SIG-M5 (cell line): ENCODE measurements at places on chromosomes 3 and 15.

GRCh38 chr3:161343986-161344385 lies 27.3 kb downstream of the SPTSSB start:
- no peak for DNase-seq

DNA sequence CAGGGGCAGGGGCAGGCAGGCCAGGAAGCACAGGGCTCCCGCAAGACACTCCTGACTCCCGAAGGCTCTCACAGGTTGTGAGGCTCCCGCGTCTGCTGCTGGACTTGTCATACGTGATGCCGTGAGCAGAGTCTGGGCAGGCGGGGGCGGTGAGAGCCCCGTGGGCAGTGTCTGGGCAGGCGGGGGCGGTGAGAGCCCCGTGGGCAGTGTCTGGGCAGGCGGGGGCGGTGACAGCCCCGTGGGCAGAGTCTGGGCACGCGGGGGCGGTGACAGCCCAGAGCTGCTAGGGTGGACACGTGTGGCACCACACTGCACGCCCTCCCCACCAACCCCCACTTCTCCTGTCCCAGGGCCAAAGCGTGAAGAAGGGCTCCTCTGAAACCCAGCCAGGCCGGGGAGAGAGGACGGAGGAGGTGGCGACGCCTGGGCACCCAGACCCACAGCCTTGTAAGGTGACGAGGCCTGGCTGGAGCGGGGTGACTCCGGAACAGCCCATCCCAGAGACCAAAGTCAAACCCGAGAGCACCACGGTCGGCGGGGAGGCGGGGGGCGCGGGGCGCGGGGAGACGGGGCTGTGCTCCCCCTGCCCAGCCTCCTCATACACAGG lies 35.0 kb downstream of the TNK2 start:
- no peak for DNase-seq

DNA sequence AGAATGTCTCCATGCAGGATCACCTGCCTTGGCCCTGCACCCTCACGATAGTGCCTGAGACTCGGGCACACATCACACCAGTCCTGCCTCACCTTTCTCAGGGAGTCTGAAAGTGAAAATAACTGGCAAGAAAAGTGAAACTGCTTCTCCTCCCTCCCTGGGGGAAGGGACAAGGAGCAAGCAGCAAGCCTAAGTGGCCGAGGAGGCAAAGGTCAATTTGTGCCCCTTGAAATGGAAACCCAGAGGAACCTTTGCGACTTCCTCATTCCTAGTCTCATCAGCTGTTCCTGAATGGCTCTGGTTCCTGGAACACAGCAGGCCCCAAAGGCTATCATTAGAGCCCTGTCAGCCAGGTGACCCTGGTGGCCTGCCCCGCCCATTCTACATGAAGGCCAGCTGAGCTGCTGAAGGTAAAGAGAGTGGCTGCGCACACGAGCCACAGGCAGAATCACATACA lies 28.0 kb upstream of the SLCO2A1 start:
- no peak for DNase-seq

DNA sequence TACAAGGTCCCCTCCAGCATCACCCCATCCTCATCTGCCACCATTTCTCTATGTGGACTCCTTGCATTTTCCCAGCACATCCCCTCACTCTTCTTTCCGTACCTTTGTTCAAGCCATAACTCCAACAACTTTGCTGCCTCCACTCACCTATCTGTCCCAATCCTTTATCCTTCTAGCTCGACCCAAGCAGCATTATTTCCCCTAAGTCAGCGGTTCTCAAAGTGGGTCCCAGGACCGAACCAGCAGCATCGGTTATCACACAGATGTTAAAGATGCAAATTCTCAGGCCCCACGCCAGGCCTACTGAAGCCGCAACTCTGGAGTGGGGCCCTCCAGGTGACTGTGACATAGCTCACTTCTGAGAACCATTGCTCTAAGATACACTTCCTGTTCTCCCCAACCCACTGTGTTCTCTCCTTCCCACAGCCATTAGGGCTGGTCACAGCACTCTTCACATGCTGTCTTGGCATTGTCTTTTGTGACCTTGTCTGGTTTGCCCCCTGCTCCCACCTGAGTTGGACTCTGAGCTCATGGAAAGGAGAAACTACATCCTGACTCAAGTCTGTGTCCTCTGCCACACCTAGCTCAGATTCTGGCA lies 56.2 kb downstream of the AAGAB start:
- no peak for DNase-seq

- DNase-seq: no peak
Observed at GRCh38 chr3:174945951-174946350, 86.8 kb downstream of the NAALADL2 start.

- no peak for DNase-seq
Observed at GRCh38 chr15:38127306-38127771, 125.3 kb upstream of the SPRED1 start.

- DNase-seq: no peak
Observed at GRCh38 chr15:51625236-51625635, 2.7 kb upstream of the DMXL2 start.

- DNase-seq: no peak
Observed at GRCh38 chr3:147394884-147395225, 11.5 kb downstream of the ZIC4 start.

- DNase-seq: no peak
Observed at GRCh38 chr3:59802045-59802444, 752.2 kb upstream of the CFAP20DC start.

DNA sequence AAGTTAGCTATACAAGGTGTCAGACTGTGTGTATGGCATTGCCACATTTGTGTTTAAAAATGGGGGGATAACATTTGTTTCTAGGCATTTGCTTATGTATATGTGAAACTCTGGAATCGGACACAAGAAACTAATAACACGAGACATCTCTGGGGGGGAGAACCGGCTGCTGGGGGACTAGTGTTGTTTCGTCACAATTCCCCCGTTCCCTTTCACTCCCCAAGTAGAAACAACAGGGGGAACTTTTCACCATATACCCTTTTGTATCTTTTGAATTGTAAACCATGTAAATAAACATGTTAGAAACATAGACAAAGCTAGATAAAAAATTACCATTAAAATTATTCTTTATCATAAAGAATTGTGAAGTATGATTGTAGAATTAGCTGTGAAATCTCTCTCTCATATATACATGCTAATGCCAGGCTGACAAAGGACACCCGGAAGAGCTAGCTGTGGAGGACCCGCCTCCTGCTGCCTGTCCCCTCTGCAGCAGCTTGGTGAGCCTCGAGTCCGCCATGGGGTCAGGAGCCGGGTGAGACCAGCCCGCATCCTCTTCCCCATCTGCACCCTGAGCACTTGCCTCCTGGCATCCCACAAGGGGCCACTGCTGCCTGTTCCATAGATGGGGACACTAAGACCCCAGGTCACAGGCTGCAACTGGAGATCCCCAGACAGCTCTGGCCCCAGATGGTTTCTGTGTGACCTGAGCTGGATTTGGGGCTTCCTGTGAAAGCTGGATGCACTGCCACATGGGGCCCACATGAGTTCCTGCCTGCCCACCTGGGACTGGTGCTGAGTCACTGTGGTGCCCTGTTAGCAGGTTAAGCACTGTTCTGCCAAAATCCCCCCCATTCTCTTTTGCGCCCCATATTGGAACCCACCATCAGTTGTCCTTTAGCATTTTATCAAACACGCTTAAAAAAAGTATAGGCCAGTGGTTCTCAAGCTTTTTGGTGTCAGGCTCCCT lies 91.6 kb downstream of the IQSEC1 start:
- DNase-seq: no peak

- DNase-seq: no peak
Observed at GRCh38 chr3:125481786-125482185, 38.2 kb downstream of the SNX4 start.

- no peak for DNase-seq
Observed at GRCh38 chr15:80557441-80558234, 137.5 kb upstream of the ABHD17C start.

GRCh38 chr3:146024260-146024659 lies 136.7 kb downstream of the PLOD2 start:
- DNase-seq: no peak

GRCh38 chr3:182133752-182134151 lies 422.0 kb downstream of the SOX2 start:
- no peak for DNase-seq

- no peak for DNase-seq
Observed at GRCh38 chr15:89885611-89886010, 8.2 kb downstream of the AP3S2 start.

DNA sequence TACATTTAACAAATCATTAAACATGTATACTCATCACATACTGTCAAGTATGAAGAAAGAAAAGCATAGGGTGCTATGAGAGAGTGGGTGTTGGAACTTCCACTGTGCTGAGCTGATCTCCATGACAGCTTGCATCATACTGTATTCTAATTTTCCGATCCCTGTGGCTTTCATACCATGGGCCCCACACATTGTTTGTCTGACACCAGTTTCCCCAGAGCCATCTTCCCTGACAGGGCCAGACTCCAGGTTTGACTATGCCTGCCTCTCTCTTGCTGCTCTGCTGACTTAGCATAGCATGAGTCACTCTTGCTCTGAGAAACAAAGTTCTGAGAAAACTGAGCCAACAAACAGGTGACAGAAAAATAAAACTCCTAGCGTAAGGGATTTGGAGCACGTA lies 37.0 kb upstream of the CASR start:
- no peak for DNase-seq

- no peak for DNase-seq
Observed at GRCh38 chr3:9732080-9732739, 675 bp downstream of the BRPF1 start.

DNA sequence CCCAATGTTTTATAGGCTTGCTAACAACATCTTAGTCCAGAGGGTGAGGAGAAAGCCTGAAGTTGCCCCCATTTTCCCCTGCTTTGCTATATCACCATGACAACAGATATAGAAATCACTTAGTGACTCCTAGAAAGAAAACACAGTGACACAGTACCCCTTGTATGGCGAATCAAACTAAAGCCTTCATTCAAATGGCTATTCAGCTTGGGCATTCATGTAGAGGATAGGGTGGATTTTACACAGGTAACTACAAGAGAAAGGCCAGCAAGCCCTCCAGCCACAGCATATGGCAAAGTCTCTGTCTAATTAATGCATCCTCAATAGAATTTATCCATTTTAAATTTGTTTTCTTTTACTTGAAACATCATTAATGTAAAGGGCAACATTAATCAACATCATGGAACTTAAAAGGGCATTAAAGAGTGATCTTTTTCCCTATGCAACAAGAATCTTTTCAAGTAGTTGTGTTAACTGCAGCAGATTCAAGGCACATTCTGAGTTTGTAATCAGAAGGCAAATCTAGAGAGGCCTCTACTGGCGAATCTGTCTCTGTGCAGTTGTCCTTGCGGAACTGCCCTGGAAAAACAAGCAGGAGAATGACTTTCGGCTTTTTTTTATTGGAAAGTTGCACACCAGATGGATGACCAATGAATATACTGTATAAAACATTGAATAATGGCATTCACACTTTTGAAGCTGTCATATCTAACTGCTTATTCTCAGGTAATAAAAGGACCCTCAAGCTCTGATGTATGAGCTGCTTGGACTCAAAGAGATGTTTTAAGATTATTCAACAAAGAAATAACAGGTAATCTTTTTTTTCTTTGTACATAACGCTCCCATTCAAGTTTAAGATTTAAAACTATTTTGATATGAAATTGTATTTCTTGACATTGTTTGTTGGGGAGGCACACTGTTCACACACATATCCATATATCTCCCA lies 621.7 kb upstream of the AGTR1 start:
- no peak for DNase-seq

GRCh38 chr3:72912532-72912931 lies 24.7 kb downstream of the GXYLT2 start:
- no peak for DNase-seq

- DNase-seq: no peak
Observed at GRCh38 chr3:13046569-13047274, 26.5 kb downstream of the IQSEC1 start.

GRCh38 chr3:8987645-8988383 lies 24.5 kb upstream of the RAD18 start:
- no peak for DNase-seq

DNA sequence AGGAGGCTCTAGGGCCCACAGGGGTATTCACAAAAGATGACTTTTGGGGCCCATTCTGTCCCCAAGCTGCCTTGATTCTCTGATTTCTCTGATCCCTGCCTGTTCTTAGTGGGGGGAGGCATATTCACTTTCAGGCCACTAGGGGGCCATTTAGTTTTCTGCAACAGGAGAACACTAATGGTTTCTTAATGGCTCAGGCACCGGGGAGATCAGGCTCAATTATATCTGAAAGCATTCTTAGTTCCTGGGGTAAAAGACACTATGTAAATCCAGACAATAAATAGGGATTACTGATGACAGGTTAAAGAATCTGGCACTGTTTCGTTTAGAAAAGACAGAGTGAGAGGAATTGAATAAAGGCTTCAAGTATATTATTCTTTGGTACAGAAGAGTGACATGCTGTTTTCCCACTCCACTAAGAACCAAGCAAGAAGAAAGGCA lies 2.5 kb upstream of the INAFM2 start:
- DNase-seq: no peak

- no peak for DNase-seq
Observed at GRCh38 chr3:133121450-133121849, 83.3 kb downstream of the TMEM108 start.

DNA sequence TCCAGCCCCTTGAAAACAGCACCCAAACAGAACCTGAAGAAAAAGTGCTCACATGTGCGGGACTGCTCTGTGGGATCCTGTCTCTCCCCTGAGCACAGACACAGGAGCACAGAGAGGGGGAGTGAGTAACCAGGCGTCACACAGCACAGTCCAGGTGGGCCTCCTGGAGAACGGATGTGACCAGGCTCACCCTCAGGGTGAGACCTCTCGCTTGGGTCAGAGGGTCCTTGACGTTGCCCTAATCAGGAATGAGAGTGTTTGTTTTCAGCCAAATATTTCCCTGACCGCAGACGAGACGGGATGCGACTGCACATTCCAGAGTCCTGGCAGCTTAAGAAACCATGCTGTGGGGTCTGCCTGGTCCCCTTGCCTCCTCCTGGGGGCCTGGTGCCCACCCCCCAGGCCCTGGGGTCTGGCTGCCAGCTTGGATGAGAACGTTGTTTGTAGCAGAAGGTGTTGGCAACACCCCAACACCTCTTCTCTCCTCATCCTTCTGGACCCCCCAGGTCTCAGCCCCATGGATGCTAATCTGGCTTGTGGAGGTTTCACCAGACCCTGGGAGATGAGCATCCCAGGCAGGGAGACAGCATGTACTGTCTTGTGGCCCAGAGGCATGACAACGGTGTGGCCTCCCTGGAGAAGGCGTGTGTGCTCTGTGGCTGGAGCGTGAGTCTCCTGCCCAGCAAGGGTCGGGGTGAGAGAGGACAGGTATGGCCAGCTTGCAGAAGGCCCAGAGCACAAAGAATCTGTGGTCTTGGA lies 42.1 kb upstream of the SLC6A6 start:
- DNase-seq: no peak

- DNase-seq: no peak
Observed at GRCh38 chr3:31960793-31961431, 20.1 kb downstream of the OSBPL10 start.

DNA sequence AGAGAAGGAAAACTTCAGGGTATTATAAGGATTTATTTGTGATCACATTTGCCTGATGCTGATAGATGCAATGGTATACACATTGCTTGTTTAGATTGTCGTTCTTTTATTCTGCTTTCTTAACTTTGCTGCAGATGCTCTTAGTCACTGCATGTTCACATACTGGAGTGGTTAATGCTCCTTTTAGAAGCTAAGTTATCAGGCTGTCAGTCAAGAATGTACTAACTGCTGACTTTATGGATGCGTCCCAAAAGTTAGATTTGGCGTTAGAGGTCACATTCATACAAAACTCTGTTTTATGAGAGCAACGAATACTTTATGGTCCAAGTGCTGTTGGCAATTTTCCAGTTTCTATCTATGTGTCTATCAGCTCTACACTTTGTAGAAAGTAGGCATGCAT lies 160.7 kb downstream of the BBX start:
- DNase-seq: no peak
